ENCODE measurements at places on chromosomes 11 and 22.

GRCh38 chr11:64586366-64586765 is 4.7 kb upstream of the SLC22A12 start:
- no peak for DNase-seq

DNA sequence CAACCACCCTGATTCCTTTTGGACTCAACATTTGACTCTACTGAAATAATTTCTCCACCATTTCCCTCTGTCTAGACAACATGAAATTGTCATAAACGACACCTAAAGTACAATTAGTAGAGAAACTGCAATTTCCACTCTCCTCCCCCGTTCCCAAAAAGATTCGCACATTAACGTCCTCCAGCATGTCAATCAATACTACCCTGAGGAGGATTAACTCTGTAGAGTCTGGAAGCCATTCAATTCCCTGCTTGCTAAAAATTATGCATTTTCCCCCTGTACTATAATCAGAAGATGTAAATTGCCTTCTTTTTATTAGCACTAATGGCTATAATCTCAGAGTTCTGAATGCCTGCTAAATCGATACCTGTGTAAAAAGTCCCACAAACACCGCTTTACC is 70.5 kb downstream of the AMBRA1 start:
- DNase-seq, result no peak

GRCh38 chr11:125367710-125368109 is 128.4 kb downstream of the FEZ1 start:
- DNase-seq, result no peak

DNA sequence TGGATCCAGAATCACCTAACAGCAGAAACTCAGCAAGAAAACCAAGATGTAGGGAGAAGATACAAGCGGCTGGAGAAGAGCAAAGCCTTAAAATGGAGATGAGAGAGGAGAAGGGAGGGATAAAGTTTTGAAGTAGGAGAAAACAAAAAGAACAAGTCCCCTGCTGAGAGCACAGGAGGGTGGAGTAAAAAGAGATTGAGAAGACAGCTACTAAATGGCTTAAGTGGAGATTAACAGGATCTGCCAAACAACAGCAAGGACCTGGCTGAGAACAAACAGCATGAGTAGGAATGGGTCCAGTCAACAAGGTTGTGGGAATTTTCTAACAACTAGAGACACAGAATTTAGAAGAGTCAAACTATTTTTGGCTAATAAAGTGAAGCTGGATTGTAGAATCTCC is 18.1 kb downstream of the BTG4 start:
- DNase-seq, result no peak

DNA sequence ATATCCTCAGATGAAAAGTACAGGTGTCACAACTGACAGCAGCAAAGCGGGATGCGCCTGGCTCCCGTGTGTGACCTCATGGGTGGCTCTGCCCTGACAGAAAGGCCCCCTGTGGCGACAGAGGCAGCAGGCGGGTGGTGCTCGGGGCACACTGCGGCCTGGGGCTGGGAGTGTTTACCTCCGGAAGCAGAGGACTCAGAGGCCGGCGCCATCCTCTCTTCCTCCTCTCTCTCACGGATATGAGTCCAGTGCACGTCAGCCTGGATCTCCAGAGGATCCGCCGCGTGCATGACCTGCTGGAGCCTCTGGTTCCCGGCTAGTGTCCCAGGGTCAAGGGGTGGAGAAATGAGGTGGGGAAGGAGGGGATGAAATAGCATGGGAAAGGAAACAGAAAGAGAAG is 53.2 kb upstream of the BID start:
- no peak for DNase-seq

- no peak for DNase-seq
These were observed 727.6 kb upstream of the LUZP2 start for GRCh38 chr11:23769214-23769613.

GRCh38 chr22:29801153-29801552 is 34.0 kb downstream of the UQCR10 start:
- DNase-seq, result no peak

DNA sequence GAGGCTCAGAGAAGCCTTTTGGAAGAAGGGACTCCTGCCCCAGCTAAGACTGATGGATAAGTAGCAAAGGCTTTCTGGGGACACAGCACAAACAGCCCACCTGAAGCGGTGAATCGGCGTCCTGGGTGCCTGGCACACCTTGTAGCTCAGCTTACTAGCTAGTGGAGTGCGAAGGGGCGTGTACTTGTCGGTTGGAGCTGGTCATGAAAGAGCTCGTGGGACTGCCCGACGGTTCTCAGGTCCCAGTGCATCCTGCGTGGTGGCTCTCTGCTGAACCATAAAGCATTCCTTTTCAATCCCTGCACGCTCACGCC is 690 bp upstream of the UVRAG start:
- DNase-seq, result no peak

GRCh38 chr11:106986673-106987072 is 31.6 kb downstream of the GUCY1A2 start:
- DNase-seq, result no peak

DNA sequence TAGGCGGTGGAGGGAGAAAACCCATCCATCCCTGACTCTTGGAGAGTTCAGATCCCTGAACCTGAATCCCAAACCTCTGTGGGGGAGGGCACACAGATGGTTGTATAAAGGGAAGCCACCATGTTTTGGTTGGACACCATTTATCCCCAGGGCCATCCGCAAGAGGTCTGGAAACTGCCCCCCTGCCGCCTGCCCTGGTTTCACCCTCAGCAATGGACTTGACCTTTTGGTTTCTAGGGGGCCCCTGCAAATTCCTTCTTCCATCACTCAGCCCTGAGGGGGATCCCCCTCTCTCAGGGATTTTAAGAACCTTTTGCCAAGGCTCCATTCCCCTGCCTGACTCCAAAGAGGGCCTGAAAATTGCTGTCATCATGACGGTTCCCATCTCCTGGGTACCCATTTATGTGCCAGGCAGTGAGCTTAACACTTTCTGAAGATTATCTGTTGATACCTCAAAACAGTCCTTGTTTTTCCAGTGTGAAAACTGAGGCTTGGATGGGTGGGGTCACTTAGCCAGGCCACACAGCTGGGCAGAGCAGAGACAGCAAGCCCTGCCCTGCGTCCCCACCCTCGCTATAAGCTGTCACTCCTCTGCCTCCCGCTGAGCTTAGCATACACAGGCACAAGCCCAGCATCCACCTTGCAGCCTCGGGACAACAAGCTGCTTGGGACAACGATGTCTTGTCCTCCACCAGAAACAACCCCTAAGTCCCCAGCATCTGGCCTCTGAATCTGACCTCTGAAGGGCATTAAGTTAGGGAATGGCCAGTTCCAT is 33.2 kb upstream of the CRYBB3 start:
- no peak for DNase-seq

DNA sequence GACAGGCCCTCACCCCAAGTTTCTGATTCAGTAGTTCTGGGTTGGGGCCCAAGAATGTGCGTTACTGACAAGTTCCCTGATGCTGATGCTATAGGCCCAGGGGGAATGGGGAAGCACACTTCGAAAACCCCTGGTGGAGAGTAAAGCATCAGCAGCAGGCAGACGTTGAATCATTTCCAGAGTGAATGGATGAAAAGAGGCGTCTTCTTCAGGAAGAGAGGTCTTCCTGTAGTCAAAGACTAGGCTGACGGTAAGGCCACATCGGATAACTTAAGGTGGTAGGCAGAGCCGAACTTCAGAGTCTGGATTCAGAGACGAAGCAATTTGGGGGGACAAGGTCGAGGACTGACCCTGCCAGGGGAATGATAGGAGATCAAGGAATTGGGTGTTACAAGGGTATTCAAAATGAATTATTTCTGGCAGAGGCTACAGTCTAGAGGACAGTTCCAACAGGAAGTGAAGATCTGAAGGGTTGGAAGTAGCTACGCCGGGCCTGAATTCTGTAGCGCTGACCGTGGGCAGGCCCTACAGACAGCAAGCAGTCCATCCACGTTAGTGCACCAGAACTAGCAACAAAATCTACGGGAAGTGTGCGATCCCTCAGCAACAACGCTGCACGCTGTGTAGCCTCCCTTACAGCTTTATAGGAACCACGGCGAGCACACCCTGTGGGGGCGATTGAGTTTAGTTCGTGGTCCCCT is 862 bp upstream of the CENATAC start:
- DNase-seq, result no peak

DNA sequence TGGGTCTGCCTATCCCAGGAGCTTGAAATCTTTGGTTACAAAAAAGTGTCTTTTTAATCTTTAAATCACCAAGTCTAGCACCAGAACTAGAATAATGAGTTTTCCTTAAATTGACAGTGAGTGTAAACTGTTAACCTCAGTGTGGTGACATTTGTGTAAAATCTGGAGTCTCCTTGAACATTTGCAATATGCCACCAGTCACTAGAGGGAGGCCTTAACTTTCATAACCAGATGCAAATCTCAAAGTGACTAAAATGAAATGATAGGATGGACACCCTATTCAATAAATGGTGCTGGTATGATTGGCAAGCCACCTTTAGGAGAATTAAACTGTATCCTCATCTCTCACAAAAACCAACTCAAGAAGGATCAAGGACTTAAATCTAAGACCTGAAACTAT is 8.3 kb upstream of the SCGB1D2 start:
- DNase-seq, result no peak

GRCh38 chr11:17490938-17491337 is 14.3 kb upstream of the ABCC8 start:
- DNase-seq, result no peak

GRCh38 chr11:129230006-129230405 is 37.9 kb upstream of the ARHGAP32 start:
- no peak for DNase-seq

GRCh38 chr22:41833369-41834004 is 582 bp downstream of the SREBF2 start:
- no peak for DNase-seq

DNA sequence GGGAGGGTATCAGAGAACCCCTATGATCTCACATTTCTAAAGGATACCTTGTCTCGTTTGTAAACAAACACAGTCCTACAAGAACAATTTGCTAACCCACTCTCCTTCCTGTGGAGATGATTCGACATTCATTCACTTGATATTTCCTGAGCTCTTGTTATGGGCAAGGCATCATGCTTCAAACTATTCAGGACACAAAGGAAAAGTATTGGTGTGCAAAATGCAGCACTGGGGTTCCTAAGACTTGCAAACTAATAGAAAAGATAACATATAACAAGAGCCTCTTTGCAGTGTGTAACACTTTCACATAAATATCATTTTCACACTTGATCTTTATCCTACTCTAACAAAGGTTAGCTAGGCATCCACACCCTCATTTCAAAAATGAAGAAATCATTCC is 211.5 kb upstream of the BLID start:
- DNase-seq, result no peak

DNA sequence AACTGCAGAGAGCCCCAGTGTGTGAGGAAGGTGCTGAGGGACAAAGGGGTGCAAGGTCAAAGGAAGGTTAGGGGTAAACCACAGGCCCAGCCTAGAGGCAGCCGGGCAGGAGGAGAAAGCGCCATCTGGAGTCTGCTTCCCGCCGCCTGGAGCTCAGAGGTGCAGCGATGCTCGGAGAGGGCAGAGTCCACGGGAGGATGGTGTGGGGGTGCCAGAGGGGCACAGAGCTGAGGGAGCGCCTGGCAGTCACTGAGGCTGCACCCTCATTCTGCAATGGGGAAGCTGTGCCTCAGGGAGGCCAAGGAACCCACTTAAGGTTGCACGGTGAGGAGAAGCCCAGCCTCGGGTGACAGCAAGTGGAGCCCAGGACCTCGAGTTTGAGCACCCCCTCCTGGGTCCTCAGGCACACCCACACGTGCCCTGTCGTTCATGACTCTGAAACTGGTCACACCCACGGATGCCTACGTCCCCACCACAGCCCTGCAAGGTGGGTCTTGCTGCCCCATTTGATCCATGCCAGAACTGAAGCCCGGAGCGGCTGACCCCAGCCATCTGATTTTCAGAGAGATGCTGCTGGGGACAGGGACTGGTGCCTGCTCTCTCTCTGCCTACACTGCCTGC is 1.6 kb downstream of the IL2RB start:
- DNase-seq, result no peak

DNA sequence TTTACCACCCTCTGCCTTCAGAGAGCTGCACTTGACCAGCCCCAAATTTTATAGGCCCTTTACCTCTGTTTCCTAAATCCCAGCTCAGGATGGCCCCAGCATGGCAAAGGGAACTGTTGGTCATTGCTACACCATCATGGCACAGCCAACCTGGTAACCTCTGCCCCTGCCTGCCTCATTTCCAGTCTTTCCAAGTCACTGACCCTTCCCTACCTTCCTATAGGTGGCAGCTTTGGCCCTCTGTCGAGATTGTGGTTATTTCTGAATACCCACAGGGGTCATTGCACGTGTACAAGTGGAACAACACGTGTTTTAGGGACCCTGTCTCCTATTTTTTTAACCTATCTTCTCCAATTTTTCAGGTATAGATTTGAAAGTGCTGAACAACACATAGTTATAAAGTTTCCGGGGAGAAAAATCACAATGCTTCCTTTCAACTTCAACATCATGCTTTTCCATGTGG is 2.8 kb downstream of the GALNT18 start:
- DNase-seq, result no peak

- DNase-seq, result no peak
These were observed 249.1 kb downstream of the MIAT start for GRCh38 chr22:26906464-26906863.

DNA sequence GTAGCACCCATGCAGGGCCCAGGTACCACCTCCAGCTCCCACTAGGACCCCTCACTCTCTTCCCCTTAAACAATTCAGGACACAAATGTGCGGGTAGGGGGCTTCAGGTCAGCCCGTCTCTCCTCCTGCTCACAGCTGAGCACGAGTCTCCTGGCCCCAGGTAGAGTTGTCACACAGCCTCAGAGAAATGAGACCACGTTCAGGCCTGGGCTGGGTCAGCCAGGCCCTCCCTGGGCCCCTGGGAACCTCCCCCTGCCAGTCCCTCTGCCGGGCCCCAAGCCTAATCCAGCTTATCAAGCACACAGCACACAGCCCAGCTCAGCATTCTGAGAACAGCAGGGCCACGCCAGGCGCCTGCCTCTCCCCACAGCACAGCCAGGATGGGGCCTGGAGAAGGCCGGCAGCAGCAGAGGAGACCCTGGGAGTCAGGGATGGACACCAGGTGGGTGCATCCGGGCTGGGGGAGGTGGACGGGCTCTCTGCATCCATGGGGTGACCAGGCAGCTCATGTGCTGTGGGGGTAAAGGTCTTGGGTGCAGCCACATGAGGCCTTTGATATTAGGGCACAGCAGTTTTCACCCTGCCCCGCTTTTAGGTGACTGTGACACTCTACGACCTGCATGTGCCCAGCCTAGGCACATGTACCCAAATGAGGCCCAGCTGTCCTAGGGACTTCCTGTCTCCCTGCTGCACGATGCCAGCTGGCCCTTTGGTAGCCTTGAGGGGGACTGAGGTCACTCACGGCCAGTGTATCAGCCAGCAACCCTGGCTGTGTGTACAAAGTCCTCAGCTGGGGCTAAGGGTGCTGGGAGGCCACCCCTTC is 87.0 kb downstream of the MORC2 start:
- no peak for DNase-seq

DNA sequence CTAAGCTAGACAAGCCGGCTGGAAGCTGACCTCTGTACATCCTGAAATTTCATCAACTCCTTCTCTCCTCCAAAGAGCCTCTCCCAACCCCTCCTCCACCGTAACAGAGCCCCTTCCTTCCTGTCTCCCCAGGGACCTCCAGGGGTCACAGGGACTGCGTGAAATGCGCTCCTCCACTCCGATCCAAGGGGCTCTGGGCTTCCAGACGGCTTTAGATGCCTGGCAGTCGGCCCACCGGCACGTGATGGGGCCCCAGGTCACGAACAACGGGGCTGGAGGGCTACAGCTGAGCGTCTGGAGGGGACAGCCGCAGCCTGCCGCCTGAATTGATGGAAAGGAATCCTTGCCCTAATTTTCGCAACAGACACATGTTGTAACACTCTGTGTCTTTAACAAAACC is 264.1 kb downstream of the MN1 start:
- DNase-seq, result no peak
